Globus pallidus (tissue), 1 donor: ENCODE measurements at places on chromosomes 1 and 21.
A peak's percentile ranks its signal among the peaks of the same experiment; 100 is the strongest.

DNA sequence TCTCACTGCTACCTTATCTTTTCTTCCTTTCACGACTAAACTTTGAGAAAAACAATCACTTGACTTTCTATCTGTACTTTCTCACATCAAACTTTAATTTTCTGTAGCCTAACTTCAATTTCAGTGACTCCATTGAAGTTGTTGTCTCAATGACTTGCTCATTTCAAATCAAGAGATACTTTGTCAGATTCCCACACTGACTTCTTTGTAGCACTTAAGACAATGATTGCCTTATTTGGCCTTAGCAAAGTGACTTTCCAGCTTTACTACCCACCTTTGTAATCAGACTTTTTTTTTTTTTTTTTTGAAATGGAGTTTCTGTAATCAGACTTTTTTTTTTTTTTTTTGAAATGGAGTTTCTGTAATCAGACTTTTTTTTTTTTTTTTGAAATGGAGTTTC is 37.0 kb downstream of the AGO4 start:
- peak; percentile 66 for DNase-seq

GRCh38 chr1:38246955-38247952 is 200.7 kb upstream of the POU3F1 start:
- no peak for DNase-seq

GRCh38 chr1:208256091-208256490 is 11.9 kb upstream of the PLXNA2 start:
- no peak for DNase-seq

GRCh38 chr1:169867012-169867675 is 26.6 kb downstream of the SCYL3 start:
- DNase-seq: no peak

DNA sequence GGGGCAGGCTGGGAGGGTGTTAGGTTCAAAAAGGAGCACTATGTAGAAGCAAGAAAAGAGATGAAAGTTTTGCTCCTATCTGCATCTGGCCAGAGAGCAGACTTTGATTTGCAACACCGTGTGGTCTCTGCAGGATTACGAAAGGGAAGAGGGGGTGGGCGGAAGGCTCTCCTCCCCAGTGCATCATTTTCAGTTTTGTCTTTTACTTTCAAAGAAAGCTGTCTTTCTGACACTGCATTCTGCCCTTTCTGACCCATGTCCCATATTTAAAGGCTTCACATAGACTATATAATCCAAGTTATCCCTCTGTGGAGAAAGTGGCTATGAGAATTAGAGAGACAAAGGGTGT is 126.5 kb downstream of the RHOU start:
- no peak for DNase-seq
